Suppressor macrophage treated with lipopolysaccharide for 1 hour (primary cell): ENCODE measurements at places on chromosomes 3 and 15.

- no peak for DNase-seq
These were observed 20.9 kb downstream of the SPPL2A start for GRCh38 chr15:50744601-50745000.

GRCh38 chr3:130341388-130341787, 4.1 kb upstream of the COL6A5 start:
- no peak for DNase-seq

- no peak for DNase-seq
These were observed 21.7 kb downstream of the SH3BP5 start for GRCh38 chr3:15310491-15311370.

GRCh38 chr3:170436697-170437096, 18.0 kb downstream of the CLDN11 start:
- DNase-seq: no peak

GRCh38 chr3:3038201-3038991, 71.8 kb downstream of the IL5RA start:
- no peak for DNase-seq

DNA sequence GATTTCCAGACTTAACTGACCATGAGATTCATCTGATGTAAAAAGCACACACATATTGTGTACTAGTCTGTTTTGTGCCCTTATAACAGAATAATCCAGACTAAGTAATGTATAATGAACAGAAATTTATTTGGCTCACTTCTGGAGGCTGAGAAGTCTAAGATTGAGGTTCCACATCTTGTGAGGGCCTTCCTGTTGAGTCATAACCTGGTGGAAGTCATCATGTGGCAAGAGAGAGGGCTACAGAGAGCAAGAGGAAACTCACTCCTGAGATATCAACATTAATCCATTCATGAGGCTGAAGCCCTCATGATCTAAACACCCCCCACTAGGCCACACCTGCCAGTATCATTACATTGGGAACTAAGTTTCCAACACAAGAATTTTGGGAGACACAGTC, 977.6 kb downstream of the MCTP2 start:
- DNase-seq: no peak

- peak; percentile 63 for DNase-seq
These were observed 40.7 kb downstream of the LDHAL6B start for GRCh38 chr15:59247364-59247763.

DNA sequence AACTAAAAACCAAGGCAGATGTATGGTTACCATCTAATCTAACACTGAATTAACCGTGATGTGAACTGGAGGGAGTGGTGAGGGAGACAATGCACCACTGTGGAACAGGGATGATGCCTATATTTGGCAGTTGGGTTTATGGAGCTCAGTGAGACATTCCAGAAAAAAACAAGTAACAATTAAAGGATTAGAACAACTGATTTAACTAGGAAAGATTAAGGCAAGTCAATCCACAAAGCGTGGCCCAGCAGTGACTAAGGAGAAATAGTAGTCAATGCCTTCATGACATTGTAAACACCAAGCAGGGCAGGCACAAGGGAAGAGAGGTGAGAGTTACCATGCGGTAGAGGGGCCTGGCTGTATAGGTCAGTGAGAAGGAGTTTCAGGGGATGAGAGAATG, 38.1 kb downstream of the CHAC1 start:
- no peak for DNase-seq

DNA sequence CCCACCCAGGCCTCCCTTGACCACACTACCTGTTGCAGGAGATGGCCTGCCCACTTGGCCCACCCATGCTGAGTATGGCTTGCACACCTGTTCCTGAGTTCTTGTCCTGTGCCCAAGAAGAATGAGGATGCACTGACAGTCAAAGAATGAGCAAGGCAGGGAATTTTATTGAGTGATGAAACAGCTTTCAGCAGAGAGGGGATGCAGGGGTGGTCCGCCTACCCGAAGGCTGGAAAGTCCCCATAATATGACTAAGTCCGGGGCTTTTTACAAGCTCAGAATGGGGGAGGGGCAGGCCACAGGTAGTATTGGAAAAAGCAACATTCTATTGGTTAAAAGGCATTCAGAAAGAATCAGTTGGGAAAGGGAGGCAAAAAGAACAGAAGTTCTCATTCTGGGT, 29.9 kb upstream of the RNU6-1 start:
- peak; percentile 51 for DNase-seq

GRCh38 chr15:73286311-73286710, 82.4 kb downstream of the HCN4 start:
- no peak for DNase-seq

DNA sequence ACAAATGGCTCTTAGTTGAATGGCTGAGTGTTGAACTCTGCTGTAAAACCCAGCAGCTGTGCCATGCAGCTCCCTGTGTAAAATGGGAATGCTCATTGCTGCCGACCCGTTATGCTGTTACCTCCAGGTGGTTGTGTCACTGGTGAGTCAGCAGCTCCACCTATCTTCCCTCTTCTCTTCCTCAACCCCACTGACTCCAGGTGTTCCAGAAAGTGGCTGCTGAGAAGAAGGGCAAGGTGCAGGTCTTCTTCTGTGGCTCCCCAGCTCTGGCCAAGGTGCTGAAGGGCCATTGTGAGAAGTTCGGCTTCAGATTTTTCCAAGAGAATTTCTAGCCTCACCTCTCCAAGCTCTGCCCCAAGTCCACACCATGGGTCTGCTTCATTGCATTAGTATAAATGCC, 41.9 kb downstream of the NOX5 start:
- no peak for DNase-seq

DNA sequence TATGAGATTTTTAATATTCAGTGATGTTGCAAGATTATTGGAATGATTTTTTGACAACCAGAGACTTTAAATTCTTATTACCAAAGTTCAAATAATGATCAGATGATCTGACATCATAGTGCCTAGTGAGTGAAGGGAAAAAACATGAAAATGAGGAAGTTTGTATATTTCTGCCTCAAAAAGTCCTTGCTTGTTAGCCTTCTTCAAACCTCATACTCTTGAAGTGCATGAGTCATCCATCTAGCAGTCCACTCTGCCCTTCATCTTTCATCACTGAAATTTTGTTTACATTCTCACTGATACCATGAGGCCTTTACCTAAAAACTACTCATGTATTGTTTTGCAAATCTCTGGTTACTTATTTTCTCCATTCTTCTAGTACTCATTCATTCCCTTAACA, 23.9 kb upstream of the OR5H6 start:
- DNase-seq: peak; percentile 87

DNA sequence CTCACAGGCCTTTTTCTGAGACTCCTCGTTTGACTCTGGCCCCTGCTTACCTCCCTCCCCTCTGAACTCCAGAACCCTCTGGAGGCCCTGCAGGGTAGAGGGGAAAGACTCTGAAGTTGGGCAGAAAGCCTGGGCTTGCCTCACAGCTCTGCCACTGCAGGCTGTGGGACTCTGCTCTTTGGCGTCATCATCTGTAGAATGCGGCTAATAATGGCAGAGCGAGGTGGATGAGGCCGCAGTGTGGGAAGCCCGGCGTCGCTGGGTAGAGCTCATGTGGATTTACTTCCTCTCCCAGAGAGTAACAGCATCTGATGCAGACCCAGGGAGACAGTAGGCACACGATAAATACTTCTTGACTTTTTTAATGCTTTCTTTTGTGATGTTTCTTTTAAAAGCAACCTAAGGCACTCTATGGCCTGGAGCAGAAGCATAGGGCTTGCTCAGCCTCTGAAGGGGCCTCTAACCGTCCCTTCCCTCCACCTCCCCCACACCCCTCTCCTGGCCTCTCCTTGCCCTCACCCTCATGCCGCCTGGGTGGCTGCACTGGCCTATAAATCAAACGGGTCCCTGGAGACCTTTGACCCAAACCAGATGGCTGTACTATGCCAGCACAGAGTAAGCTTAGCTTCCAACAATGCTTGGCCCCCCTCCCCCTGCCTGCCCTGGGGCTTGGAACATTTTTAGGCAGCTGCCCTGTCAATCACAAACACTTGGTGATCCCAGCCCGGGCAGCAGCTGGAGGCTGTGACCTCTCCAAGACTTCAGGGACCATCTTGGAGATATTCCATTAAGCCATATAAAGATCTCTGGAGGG, 32.9 kb downstream of the SPSB4 start:
- no peak for DNase-seq

DNA sequence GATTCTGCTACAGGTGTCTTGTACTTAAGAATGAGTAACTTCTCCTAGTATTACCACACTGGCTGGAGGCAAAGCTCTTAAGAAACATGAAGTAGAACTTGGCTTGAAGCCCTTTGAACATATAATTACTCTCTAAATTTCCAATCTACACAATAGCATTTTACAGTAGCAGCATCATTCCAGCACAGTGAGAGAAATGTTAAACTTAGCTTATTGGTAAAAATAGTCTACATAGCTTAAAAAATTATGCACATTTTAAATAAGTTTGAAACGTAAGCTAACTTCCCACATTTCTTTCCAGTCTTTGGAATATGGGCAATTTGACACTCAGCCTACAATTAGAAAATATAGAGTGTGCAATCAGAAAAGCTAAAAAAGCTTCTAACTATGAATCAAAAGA, 32.8 kb upstream of the TOP2B start:
- DNase-seq: no peak

DNA sequence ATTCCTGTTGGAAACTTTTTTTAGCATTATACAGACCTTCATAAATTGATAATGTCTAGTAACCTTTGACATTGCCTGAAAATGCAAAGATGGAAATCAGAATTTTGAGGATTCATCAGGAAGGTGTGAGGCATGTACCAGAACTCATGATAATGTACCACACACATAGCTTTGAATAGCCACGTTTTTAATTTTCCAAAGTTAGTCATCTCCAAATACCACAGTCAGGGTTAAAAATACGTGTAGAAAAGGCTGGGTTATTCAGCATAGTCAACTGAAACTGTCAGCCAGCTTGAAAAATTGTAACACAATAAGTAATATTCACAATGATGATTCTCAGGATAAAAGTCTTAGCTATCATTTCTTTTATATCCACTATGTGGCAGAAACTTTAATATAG, 102.0 kb upstream of the THRB start:
- DNase-seq: no peak
